ENCODE measurements at places on chromosomes 13 and 19. TPM values are rescaled to one million over a fixed set of nuclear protein-coding genes. Genes with fewer than 3 reads are reported as not detected.

- no peaks in the 10 kb centered on the region for H3K27me3 ChIP-seq
- peak overlapping the region; percentile 92 for H3K4me3 ChIP-seq
- peaks cover 13% of the 10 kb centered on the region for H3K4me1 ChIP-seq
- DNase-seq: peak; percentile 59
These were observed 736 bp upstream of the ZMYM5 start for GRCh38 chr13:19864024-19864745.

SGCG gene
- total RNA-seq: not detected

DNA sequence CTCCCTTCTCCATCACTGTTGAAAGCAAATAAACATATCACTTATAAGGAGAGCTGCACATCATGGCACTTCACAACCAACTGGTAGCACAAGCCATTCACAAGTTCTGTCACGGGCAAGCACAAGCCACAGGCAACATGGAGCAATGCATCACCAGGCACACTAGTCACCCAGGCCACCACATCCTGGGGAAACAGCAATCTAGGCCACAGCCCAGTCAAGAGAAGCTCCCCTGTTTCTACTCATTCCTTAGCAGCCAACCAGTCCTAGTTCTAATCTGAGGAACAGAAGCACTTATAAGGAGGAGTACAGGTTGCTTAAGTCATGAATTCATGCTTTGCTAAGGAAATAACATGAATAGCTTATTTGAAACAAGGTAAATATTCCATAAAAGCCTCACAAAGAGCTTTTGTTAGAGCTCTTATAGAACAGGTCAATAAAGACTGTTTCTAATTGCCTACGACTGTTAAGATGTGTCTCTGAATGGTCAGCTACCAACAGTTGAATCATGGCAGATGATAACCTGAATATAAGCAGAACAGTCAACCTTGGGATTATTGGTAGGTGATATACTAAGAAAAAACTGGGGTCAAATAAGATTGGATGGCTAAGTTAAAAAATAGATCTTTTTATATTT, 169.0 kb downstream of the TBC1D4 start:
- peaks cover 8% of the 10 kb centered on the region for H3K36me3 ChIP-seq
- H3K27me3 ChIP-seq: no peaks in the 10 kb centered on the region
- DNase-seq: no peak
- no peak overlapping the region for H3K4me3 ChIP-seq
- H3K27ac ChIP-seq: no peak overlapping the region
- no peaks in the 10 kb centered on the region for H3K4me1 ChIP-seq

DNA sequence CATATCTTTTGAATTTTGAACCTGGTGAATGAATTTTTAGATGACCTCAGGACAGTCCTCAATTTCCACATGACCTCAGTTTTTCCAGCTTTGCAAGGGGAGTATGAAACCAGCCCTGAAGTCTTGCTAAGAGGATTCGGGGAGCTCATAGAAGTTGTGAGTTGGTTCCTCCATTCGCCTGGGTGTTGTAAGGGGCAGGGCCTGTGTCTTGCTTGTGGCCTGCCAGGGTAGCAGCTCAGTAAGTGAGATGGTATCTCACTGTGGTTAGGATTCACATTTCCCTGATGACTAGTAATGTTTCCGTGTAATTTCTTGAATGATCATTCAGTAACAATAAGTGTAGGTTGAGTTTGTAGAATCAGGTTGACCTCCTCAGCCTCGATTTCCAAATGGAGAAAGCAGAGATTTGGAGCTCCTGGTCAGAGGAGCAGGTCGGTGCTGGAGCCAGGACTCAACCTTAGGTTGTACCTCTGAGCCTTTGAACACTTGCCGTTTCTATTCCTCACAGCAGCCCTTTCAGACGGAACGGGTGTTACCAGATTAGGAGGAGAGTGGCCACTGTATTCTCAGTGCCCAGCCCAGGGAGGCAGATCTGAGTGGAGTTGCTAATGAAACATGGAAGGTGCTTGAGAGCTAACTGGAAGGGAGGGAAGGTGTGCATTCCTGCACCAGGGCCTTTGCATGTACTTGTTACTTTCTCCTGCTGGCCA, 14.6 kb downstream of the NACC1 start:
- H3K27ac ChIP-seq: no peak overlapping the region
- H3K36me3 ChIP-seq: peaks cover 50% of the 10 kb centered on the region
- H3K4me3 ChIP-seq: no peak overlapping the region
- DNase-seq: no peak

- H3K4me1 ChIP-seq: peaks cover 19% of the 10 kb centered on the region
- H3K27ac ChIP-seq: peak overlapping the region; percentile 84
- DNase-seq: peak; percentile 96
- H3K27me3 ChIP-seq: no peaks in the 10 kb centered on the region
These were observed 12.1 kb upstream of the GPR4 start for GRCh38 chr19:45613926-45614725.

C19orf73 gene
- 3.2 TPM for total RNA-seq

- H3K27ac ChIP-seq: no peak overlapping the region
- no peaks in the 10 kb centered on the region for H3K27me3 ChIP-seq
- H3K4me3 ChIP-seq: no peak overlapping the region
- H3K36me3 ChIP-seq: no peaks in the 10 kb centered on the region
- H3K4me1 ChIP-seq: peaks cover 7% of the 10 kb centered on the region
These were observed 1445.4 kb downstream of the EFNB2 start for GRCh38 chr13:105089858-105090643.

DNA sequence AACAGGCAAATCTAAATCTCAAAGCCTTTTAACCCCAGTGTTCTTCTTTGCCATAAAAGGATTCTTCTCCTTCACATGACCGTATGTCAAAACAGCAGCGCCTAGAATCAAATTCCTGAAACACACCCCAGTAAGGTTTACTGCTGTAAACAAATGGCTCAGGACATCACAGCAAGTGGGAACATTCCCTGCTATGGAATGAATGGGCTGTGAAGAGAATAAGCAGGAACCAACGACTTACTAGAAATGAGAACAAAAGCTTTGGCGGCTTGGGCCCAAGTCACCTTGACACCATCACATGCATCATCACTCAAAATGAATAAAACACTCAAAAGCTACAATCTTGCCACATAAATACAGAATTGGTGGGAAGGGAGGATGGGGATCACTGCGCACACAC, 80.4 kb upstream of the SPATA13 start:
- H3K4me3 ChIP-seq: no peak overlapping the region
- no peak overlapping the region for H3K27ac ChIP-seq
- DNase-seq: no peak
- H3K36me3 ChIP-seq: no peaks in the 10 kb centered on the region
- H3K4me1 ChIP-seq: no peaks in the 10 kb centered on the region
- peaks cover 3% of the 10 kb centered on the region for H3K27me3 ChIP-seq

DNA sequence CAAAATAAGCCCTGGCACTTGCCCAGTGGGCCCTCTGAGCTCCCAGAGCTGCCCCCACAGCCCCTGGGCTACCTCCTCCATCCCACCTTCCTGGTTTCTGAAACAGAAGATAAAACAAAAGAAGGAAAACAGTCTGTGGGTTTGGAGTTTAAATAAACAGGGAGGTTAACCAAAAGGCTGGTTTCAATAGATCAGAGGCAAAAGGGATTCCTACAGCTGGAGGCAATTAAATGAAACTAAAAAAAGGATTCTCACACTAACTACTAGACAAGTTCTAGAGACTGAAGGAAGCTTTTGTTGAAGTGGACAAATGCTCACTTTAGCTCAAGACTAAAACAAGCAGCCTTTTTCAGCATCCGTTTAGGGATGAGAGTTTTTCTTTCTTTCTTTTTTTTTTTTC, 569.8 kb downstream of the FGF9 start:
- peaks cover 5% of the 10 kb centered on the region for H3K4me1 ChIP-seq
- H3K4me3 ChIP-seq: no peak overlapping the region
- no peaks in the 10 kb centered on the region for H3K27me3 ChIP-seq
- no peaks in the 10 kb centered on the region for H3K36me3 ChIP-seq
- no peak for DNase-seq

PSG4 gene
- total RNA-seq: 14.0 TPM

- peak overlapping the region; percentile 81 for H3K27ac ChIP-seq
- peak overlapping the region; percentile 63 for H3K4me3 ChIP-seq
- H3K36me3 ChIP-seq: no peaks in the 10 kb centered on the region
- peak; percentile 74 for DNase-seq
- no peaks in the 10 kb centered on the region for H3K27me3 ChIP-seq
These were observed 45.3 kb downstream of the NWD1 start for GRCh38 chr19:16764793-16765433.

DNA sequence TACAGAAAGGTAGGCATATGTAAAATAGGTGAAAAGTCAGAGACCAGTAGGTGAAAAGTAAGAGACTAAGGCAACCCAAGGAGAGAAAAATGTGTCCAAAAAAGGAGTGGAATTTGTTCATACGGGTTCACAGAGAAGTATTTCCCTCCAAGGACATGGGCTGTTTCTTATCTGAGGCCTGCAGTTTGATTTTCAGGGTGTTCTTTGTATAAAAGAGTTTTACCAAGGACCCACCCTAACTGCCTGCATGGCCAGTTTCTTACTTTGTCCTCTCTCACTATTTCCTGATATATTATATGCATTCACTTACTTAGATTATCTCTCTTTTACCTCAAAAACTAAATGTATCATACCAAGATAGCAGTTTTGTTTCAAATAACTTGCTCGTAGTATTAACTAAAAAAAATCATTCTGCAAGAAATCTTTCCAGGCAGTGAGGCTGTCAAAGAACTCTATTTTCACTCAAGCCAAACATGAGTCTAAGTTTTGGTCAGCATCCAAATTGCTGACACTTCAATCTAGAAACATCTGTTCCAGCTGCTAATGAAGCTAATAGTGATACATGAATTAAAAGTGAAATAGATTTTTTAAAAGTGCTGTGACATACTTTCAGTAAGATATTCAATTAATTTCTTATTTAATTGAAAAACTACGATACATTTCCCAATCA, 141.4 kb upstream of the SGCG start:
- no peak overlapping the region for H3K27ac ChIP-seq
- H3K27me3 ChIP-seq: no peaks in the 10 kb centered on the region
- no peaks in the 10 kb centered on the region for H3K36me3 ChIP-seq
- no peaks in the 10 kb centered on the region for H3K4me1 ChIP-seq

- DNase-seq: peak; percentile 11
- no peak overlapping the region for H3K27ac ChIP-seq
- H3K4me3 ChIP-seq: no peak overlapping the region
- no peaks in the 10 kb centered on the region for H3K36me3 ChIP-seq
- H3K4me1 ChIP-seq: peaks cover 10% of the 10 kb centered on the region
These were observed 5.2 kb upstream of the ANKRD10 start for GRCh38 chr13:110920038-110920437.

GRCh38 chr13:50912851-50913250, 3.3 kb downstream of the RNASEH2B start:
- DNase-seq: no peak
- H3K27ac ChIP-seq: no peak overlapping the region
- H3K27me3 ChIP-seq: no peaks in the 10 kb centered on the region

- DNase-seq: peak; percentile 74
- H3K4me1 ChIP-seq: peaks cover 20% of the 10 kb centered on the region
- H3K4me3 ChIP-seq: no peak overlapping the region
These were observed 24.1 kb downstream of the RFX2 start for GRCh38 chr19:6086068-6086788.

GRCh38 chr19:17557466-17557865, 2.0 kb downstream of the COLGALT1 start:
- no peak overlapping the region for H3K4me3 ChIP-seq
- H3K4me1 ChIP-seq: peaks cover 21% of the 10 kb centered on the region
- no peak overlapping the region for H3K27ac ChIP-seq
- no peaks in the 10 kb centered on the region for H3K27me3 ChIP-seq
- DNase-seq: no peak

- H3K4me1 ChIP-seq: peaks cover 13% of the 10 kb centered on the region
- H3K27me3 ChIP-seq: no peaks in the 10 kb centered on the region
- DNase-seq: peak; percentile 79
- H3K27ac ChIP-seq: no peak overlapping the region
- H3K36me3 ChIP-seq: peaks cover 41% of the 10 kb centered on the region
These were observed 2.6 kb downstream of the HMG20B start for GRCh38 chr19:3575260-3575741.

CEACAM20 gene
- total RNA-seq: not detected

KL gene
- total RNA-seq: not detected

Data from MCF 10A (cell line).